ENCODE measurements at places on chromosomes 7 and 10.

- no peak for DNase-seq
Observed at GRCh38 chr10:1544929-1545328, 192.4 kb downstream of the ADARB2 start.

DNA sequence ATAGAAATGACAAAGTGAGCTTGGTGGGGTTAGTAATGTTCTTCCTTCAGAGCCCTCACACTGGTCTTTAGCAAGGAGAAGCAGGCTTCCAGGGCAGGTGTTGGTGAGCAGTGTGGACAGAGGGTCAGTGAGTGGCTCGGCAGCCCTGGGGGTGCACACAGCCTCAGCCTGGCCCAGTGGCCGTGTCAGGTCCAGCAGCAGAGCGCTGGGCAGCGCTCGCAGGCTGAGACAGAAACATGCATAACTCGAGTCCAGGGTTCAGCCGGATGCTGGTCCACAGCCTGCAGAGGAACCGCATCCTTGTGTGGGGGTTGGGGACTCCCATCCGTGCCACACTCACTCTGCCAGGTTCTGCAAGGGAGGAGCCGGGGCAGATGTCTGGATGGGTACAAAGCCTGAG, 11.0 kb upstream of the ZNF853 start:
- DNase-seq, result no peak

DNA sequence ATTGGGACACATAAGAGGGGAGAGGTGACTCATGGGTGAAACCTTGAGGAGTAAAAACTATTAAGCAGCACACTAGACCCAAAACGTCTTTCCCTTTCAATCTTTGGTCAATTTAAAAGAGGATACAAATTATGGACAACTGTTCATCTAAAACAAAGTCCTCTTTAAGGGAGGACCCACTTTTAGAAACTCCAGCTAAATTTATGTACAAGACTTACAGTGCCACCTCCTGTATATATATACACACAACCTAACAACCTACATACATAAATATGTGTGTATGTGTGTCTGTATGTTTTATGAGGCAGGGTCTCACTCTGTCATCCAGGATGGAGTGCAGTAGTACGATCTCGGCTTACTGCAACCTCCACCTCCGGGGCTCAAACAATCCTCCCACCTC, 18.1 kb upstream of the ZC3HAV1 start:
- no peak for DNase-seq

- no peak for DNase-seq
Observed at GRCh38 chr10:77500754-77501151, 136.9 kb downstream of the KCNMA1 start.

GRCh38 chr10:113213035-113213434, 263.0 kb downstream of the TCF7L2 start:
- no peak for DNase-seq

DNA sequence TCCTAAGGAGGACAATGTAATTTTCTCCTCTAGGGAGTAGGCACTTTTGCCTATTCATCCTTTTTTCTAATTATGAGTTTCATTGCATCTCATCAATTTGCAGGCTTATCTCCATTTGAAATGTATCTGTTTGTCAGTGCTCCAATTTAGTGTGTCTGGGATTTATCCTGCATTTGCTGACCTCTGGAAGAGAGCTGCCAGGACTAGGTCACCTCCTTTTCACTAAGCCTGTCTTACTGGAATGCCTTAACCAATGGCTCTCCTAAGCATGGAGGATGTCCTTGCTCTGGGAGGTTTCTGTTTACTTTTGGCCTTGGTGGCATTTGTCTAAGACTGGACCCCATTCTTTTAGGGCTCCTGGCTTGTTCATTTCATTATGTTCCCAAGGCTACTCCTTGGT, 261.5 kb downstream of the NEBL start:
- DNase-seq, result no peak

DNA sequence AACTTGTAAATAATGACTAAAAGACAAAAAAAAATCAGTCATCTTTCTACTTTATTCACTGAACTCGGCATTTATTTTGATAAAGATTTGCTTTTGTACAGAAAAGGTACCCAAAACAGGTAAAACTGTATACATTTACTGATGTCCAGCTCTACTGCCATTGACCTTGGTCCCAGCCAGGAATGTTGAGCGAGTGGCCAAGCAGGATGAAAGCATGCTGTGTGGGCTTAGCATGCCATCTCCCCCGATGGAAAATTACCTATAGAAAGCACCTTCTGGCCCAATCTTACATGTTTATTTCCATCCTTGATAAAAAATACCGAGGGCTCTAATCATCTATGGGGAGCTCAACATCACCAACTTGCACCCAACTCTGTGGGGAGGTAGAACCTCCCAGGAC, 6.8 kb downstream of the PARD3 start:
- no peak for DNase-seq

DNA sequence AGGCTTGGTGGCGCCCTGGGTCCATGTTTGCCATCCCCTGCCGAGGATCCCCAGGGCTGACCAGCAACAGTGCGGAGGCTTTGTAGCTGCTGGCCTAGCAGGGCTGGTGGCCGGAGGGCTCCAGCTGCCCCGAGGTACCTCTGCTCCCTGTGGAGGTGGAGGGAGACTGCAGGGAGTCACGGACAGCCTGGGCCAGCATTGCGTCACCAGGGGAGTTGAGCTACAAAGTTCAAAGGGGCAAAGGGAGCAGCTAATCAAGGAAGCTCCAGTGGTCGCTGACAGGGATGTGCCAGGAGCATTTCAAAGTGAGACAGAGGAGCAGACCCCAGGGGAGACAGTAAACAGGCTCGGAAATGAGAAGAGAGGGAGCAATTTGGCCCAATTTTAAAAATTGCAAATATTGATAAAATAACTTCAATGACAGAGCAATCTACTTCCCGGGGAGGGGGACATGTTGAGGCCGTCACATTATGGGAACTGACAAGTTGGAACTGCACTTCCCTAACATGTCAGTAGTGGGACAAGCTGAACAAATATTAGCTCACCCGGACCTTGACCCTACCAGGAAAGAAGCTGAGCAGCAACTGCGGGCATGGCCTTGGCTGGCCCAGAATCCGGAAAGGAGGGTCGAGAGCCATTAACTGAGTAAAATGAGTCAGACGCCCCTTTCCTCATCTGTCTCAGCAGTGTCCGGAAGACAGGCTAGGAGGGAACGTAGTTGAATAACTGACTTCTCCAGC, 39.4 kb downstream of the BTBD16 start:
- no peak for DNase-seq

Measured in Panc1 (cell line).